ENCODE measurements at places on chromosomes 1 and 21.

DNA sequence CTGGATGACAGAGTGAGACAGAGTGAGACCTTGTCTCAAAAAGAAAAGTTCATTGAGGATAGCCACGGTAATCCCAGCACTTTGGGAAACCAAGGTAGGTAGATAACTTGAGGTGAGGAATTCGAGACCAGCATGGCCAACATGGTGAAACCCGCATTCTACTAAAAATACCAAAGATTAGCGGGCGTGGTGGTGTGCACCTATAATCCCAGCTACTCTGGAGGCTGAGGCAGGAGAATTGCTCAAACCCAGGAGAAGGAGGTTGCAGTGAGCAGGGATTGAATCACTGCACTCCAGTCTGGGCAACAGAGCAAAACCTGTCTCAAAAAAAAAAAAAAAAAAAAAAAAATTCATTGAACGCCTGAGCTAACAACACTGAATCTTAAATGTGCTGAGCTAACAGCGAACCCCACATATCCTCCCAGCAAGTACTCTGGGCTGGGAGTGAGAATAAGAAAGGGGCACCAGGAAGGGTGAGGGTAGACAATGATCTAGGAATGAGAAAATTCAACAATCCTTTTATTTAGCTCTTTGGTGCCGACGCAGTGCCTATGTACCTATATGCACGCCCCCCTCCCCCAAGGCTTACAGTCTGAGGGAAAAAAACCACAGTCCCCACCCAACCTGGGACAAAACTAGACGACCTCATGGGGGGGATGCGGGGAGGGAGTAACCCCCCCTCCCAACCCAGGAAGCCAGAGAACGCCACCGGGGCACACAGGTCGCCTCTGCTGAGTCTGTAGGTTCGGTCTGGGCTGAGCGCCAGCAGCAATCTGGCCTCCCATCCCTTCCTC, 1.4 kb upstream of the CACNA1S start:
- no peaks in the 10 kb centered on the region for H3K36me3 ChIP-seq
- H3K27me3 ChIP-seq = no peaks in the 10 kb centered on the region
- DNase-seq = no peak
- peak overlapping the region; percentile 80 for H3K4me3 ChIP-seq
- H3K4me1 ChIP-seq = peaks cover 12% of the 10 kb centered on the region
- H3K27ac ChIP-seq = no peak overlapping the region

DNA sequence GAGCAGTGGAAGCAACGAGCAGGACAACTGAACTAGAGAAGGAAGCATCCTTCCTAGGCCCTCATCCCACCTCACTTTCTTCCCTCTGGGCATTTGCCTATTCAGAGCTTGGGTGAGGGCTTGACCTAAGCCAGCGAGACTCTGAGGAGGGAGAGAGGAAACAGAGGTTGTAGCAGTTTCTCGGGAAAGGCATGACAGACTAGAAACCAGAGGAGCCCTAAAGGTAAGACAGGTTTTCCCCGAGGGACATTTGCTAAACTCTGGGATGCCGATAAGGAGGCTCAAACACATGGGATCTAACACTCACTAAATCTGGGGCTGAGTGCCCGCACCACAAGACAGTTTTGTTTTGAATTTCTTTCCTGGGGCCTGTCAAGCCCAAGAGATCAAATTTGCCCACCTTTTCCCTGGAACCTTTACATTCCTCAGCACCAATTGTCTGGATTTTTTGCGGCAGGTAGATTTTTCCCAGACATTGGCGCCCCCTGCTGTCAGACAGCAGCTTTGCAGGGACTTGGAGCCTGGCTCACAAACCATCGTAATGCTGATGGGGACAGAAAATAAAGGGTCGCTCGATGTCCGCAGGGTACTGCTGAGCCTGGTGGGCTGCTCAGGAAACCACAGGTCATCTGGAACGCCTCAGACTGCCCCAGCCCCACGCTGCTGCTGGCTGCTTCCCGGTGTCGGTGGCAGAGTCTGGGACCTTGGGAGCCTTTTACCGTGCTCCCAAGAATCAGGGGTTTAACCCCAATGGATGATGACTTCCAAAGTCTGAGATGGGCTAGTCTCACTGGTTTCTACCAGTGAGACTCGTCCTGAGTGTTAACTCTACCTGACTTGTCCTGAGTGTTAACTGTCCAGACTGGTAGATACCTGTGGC, 23.4 kb upstream of the TSPAN2 start:
- no peaks in the 10 kb centered on the region for H3K27me3 ChIP-seq
- H3K27ac ChIP-seq = no peak overlapping the region
- no peak overlapping the region for H3K4me3 ChIP-seq
- DNase-seq = peak; percentile 51
- H3K36me3 ChIP-seq = no peaks in the 10 kb centered on the region

DNA sequence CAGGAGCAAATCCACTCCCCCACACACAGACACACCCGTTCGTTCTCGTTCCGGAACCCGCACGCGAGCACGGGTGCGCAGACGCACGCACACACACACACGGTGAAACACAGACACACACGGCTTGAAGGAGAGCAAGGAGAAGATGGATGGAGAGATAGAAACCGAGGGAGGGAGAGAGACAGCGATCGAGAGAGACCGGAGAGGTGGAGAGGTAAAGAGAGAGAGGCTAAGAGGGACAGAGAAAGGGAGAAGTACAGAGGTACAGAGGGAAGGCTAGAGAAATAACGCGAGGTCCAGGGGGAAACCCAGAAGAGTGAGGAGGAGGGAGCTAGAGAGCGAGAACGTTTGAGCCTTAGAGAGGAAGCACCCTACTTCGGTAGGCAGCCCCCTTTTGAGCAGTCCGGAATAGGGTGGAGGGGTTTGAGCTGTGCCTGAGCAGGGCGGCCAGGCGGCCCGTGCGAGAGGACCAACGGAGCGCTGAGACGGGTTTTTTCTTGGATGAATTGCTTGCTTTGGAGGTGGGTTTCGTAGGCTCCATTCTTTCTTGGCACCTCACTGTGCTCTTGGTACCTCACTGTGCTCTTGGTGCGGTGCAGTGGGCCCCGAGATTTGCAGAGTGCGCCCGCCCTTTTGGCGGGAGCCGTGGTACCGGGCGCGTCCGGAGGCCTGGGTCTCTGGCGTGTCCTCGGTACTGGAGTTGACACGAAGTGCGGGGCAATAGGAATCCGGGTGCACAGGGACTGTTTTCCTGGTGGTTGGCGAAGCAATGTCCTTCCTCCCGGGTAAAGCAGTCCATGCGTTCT, 88.4 kb upstream of the RHOU start:
- H3K36me3 ChIP-seq = no peaks in the 10 kb centered on the region
- peak; percentile 43 for DNase-seq
- peaks cover 51% of the 10 kb centered on the region for H3K27me3 ChIP-seq
- H3K4me3 ChIP-seq = peak overlapping the region; percentile 88
- H3K27ac ChIP-seq = peak overlapping the region; percentile 83
- H3K4me1 ChIP-seq = peaks cover 30% of the 10 kb centered on the region

GRCh38 chr1:43548285-43549271, 17.9 kb downstream of the PTPRF start:
- no peaks in the 10 kb centered on the region for H3K36me3 ChIP-seq
- no peaks in the 10 kb centered on the region for H3K4me1 ChIP-seq
- H3K27me3 ChIP-seq = peaks cover 18% of the 10 kb centered on the region

Data from activated naive CD8-positive, alpha-beta T cell treated with anti-CD3 and anti-CD28 coated beads, Interleukin-2, amount 50 U/mL, for 24 hours (primary cell).